ENCODE measurements at places on chromosomes 5 and 9. TPM values are rescaled to one million over a fixed set of nuclear protein-coding genes. Genes with fewer than 3 reads are reported as not detected.

Gene ACTBL2
- total RNA-seq, result not detected

Gene PAEP
- not detected for total RNA-seq

Gene PCDH1
- 48.4 TPM for total RNA-seq

Gene VCAN
- total RNA-seq, result 101 TPM

Gene PLAC8L1
- not detected for total RNA-seq

Gene LCN12
- 0.19 TPM for total RNA-seq

Gene SLC6A18
- total RNA-seq, result not detected

Gene CSF2
- total RNA-seq, result not detected

Gene CMBL
- 11.3 TPM for total RNA-seq

Gene MOB3B
- total RNA-seq, result 15.3 TPM

Gene EDIL3
- total RNA-seq, result 7.8 TPM

Gene SPINK4
- not detected for total RNA-seq

Gene NLN
- 78.6 TPM for total RNA-seq

Gene KCNIP1
- total RNA-seq, result 2.8 TPM

Gene C9
- not detected for total RNA-seq
